ENCODE measurements at places on chromosomes 16 and 17.

GRCh38 chr17:47622180-47622549 is 27.6 kb upstream of the KPNB1 start:
- no peak for DNase-seq

DNA sequence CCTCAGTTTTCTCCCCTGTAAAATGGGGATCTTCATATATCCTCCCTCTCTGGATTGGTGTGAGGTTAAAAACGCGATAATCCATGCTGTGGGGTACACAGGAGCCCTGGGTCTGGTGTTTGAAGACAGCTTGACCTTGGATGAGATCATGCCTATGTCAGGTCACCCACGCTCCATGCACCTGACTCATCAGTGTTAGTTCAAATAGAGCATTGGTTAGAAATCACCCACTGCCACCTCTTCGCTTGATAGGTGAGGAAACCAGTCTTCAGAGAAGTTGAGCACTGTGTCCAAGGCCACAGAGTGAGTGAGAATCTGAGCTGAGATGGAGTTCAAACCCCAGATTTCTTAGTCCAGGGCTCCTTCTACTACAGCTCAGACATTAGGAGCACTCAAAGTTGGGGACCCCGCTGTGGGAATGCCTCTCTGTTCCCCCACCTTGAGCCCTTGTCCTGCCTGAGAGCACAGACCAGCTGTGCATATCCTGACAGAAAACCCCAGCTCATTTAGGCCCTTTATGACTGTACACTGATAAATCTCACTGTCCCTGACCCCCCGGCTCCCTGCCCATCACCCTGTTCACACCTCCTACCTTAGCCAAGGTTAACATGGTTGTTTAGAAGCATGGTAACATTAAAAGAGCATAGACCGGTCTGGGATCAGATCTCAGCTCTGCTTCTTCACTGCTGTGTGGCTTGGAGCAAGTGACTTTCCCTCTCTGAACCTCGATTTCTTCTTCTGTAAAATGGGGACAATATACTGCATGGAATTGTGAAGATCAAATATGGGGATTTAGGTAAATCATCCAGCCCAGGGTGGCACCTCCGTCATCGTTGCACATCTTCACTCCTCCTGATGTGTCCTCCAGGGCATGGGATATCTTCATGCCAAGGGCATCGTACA is 22.4 kb upstream of the LGALS9 start:
- no peak for DNase-seq

GRCh38 chr17:62906881-62907280 is 59.2 kb upstream of the TANC2 start:
- DNase-seq, result no peak

- DNase-seq, result no peak
Observed at GRCh38 chr17:39752241-39752881, 14.6 kb downstream of the GRB7 start.

DNA sequence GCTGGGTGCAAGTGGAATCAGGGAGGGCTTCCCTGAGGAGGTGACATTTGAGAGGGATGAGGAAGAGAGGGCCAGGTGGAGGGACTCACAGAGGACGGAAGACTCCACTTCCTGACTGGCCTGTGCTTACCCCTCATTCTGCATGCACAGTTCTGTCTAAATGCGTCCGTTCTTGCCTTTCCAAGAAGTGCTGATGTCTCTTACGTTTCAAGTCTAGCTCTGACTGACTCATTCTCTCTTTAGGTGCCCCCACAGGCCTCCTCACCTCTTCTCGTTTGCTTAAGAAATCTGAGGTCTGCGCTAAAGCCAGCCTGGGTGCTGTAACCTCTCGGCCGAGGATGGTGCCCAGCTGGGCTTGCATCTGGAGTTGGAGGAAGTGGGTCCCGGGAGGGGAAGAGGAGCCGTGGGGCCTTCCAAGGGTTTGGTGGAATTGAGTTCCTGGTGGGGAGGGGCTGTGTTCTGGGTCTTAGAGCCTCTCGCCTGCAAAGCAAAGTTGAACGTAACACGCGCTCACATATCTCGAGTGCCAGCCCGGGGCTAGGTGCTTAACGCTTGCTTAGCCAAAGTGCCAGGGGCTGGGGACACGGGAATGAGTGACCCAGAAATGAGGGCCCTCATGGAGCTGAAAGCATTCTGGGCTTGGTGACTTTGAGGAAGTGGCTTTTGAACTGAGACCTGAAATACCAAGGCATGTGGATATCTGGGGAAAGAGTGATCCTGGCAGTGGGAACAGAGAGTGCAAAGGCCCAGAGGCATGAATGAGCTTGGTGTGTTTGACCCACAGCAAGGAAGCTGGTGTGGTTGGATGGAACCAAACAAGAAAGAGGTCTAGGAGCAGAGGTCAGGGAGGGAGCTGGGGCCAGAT is 4.8 kb downstream of the IL4R start:
- DNase-seq, result peak; percentile 53

DNA sequence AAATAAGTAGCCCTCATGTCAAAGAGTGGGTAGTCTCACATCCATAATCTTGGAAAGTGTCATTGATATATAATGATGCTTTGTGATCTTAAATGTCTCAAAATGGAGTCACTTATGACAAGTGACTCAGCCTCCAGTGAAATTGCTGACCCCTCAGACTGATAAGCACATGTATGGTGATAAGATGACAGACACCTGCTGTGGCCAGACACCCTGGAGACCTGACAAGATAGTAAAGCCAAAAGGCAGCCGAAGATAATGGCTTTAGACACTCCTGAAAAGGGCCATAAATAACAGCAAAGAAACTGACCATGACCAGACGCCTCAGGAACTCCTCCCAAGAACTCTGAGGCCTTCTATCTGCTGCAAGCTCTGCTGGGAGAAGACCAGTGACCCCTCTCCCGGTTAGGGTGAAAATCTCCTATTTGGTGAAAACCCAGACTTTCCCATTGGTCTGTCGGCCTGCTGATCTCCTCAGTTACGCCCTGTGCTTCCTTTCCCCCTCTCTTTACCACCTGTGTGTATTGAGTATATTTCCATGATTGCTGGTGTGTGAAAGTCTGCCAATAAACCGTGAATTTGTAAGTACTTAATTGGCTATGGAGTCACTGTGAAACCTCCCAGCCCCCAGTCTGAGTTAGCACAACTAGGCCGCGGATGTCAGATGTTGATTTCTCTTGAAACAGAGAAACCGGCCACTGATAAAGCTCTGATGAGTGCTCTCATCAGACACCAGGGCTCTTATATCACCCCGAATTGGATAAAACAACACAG is 226.7 kb upstream of the MYOCD start:
- no peak for DNase-seq

- no peak for DNase-seq
Observed at GRCh38 chr16:65497571-65497970, 375.7 kb upstream of the CDH11 start.

- no peak for DNase-seq
Observed at GRCh38 chr17:61806081-61806828, 57.1 kb downstream of the BRIP1 start.

- peak; percentile 51 for DNase-seq
Observed at GRCh38 chr17:37239690-37240334, 136.0 kb upstream of the C17orf78 start.

DNA sequence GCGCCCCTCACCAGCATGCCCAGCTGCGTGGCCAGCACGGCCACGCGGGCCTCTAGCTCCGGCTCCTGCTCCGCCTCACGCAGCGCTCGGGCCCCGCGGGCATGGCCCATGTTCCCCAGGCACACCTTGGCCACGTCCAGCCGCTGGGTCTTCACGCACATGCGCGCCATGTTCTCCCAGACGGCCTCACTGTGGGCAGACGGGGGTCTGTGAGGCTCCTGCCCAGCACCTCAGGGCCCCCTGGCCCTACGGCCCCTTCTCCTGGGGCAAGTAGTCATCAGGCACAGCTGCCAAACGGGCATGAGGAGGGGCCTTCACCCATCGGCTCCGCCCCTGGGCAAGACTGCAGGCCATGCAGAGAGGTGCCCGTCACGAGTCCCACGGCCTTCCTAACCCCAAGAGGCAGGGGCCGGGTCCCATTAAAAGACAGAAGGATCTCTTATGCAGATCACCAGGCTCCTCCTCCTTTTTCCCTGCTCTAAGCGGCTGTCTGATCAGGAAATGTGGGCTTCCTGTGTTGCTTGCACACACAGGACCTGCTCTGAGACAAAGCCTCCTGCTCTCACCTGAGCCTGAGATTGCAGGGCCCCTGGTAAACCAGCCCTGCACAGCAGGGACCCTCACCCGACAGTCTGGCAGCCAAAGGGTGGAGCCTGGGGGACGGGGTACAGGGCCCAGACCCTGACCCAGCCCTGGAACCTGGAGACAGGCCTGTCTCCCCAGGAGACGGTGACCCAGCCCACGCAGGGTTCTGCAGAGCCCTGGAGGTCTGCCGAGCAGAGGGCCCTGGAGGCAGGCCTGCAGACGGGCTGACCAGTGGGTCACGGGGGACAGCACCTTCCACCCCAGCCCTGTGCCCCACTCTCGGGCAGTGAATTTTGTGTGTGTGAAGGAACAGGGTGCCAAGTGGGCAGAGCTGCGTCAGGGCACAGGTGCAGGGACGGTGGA is 6.6 kb upstream of the TMEM204 start:
- no peak for DNase-seq

DNA sequence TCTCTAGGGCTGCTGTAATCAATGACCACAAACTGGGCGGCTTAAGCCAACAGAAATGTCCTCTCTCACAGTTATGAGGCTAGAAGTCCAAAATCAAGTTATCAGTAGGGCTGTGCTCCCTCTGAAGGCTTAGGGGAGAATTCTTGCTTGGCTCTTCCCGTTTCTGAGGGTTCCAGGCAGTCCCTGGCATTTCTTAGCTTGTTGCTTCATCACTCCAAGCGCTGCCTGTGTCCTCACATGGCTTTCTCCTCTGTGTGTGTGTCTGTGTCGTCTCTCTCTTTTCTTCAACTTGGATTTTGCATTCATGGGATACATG is 13.7 kb upstream of the CDC42EP4 start:
- no peak for DNase-seq

- no peak for DNase-seq
Observed at GRCh38 chr17:35447499-35447898, 1.1 kb downstream of the SLFN13 start.

GRCh38 chr17:48024149-48025039 is 13.2 kb downstream of the COPZ2 start:
- peak; percentile 38 for DNase-seq

GRCh38 chr17:34012709-34013375 is 242.2 kb upstream of the CCL2 start:
- no peak for DNase-seq

- no peak for DNase-seq
Observed at GRCh38 chr17:32161506-32162365, 19.4 kb downstream of the RHOT1 start.

DNA sequence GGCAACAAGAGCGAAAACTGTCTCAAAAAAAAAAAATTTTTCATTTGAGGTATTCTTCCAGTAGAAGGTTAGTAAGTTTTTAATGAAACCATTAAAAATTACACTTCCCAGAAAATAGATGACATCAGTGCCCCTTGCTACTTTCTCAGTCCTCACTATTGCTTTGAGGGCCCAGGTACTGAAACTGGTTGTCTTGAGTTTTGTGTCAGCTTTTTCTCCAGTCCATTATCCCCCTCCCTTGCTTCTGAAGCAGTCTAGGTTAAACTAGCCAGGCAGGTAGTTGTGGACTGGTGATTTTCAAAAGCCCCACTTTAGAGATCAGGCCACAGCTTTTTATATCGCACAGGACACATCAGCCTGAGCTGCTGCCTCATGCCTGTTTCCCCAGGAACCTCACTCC is 10.9 kb downstream of the SMCR8 start:
- DNase-seq, result no peak

- no peak for DNase-seq
Observed at GRCh38 chr17:65662196-65662595, 100.7 kb upstream of the AXIN2 start.

DNA sequence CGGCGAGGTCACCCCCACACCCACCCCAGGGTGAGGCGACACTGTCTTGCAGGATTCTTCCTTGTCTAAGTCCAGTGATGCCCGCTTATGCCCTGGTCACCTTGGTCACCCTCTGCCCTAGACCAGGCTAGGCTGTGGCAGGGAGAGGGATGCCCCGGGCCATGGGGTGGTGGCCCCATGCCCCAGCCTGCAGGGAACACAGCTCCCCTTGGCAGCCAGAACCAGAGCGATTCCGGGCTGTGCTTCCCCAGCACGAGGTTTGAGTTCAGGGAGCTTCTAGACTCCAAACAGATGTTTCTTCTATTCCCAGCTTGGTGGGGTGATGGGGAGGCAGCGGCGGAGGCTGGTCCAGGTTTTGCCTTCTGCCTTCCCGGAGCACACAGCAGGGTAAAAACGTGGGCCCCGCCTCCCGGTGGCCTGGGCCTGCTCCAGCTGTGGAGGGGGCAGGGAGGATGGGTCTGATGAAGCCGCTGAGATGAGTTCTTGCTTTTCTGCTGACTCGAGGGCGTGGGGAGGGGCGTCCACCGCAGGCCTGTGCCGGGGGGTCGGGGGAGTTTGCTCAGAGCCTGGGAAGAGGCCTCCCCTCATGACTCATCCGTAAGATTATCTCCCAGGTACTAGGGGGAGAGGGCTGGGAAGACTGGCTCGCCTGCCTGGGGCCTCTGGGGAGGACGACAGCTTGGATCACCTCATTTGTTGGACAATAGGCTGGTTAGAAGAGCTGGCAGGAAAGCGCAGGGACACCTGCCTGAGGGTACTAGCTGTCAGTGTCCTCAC is 15.4 kb downstream of the SMTNL2 start:
- DNase-seq, result no peak

GRCh38 chr16:55478827-55479429 is at the start of gene MMP2:
Gene MMP2 (plus strand): TSS chr16:55479198. CDS start chr16:55479480, 282 bp downstream.
- DNase-seq, result peak; percentile 71

DNA sequence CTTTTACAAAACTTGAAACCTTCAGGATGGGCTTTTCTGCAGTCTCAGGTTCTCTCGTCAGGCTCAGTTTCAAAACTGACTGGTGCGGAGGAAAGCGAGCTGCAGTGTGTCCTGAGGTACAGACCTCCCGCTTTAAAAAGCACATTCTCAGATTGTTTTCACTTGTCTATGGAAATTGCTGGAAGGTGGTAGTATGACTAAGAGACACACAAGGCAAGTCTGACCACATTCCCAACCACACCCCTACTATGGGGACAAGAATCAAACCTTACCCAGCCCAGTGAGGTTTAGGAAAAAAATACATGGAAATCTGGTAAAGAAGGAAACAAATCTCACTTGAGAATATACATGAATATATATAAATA is 18.2 kb downstream of the SRP68 start:
- no peak for DNase-seq

- no peak for DNase-seq
Observed at GRCh38 chr16:79698341-79698753, 97.8 kb upstream of the MAF start.

GRCh38 chr16:8402981-8403843 is 187.1 kb downstream of the TMEM114 start:
- no peak for DNase-seq

GRCh38 chr16:12235110-12235509 is 258.6 kb downstream of the SNX29 start:
- no peak for DNase-seq
